ENCODE measurements at places on chromosomes 12 and 14. TPM values are rescaled to one million over a fixed set of nuclear protein-coding genes. Genes with fewer than 3 reads are reported as not detected.

GRCh38 chr14:93059917-93060545, 55.7 kb downstream of the ITPK1 start:
- no peak for DNase-seq

- no peak for DNase-seq
Observed at GRCh38 chr14:32313844-32314376, 15.2 kb upstream of the AKAP6 start.

- DNase-seq: peak; percentile 92
Observed at GRCh38 chr12:48956279-48957140, 777 bp downstream of the ARF3 start.

- DNase-seq: no peak
Observed at GRCh38 chr12:67690656-67691055, 42.1 kb downstream of the DYRK2 start.

- DNase-seq: no peak
Observed at GRCh38 chr12:88381466-88381865, 198.8 kb downstream of the KITLG start.

GRCh38 chr14:78329371-78329770, 159.2 kb downstream of the NRXN3 start:
- no peak for DNase-seq

GRCh38 chr12:25957793-25958427, 572 bp upstream of the RASSF8 start:
- no peak for DNase-seq

DNA sequence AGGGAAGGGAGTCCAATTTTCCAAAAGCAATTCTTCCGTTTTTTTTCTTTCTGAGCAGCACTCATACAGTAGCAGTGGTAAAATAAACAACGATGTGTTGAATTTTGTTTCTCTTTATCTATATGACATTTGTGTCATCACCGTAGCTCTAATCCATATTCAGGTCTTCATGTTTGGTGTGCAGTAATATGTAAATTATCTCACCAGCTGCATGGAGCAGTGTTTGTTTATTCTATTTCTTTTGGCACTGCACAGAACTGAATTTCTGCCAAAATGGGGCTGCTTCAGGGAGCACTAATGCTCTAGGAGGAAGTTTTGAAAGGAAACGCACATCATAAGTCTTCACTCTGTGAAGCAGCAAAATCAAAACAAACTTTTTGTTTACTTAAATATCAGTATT, 130.0 kb upstream of the NPAS3 start:
- no peak for DNase-seq

DNA sequence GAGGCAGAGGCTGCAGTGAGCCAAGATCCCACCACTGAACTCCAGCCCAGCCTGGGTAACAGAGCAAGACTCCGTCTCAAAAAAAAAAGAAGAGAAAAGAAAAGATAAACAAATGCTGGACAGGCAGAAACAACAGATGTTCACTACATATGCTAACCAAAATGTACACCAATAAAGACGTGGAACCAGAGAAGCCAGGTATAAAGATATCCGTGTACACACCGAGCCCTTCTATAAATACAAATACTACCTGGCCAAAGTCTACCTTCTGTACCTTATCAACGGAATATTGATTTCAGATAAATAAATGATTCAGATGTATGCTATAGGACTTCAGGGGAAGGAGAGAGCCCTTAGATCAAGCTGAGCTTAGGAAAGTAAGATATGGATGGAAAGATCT, 10.8 kb upstream of the KRT8 start:
- DNase-seq: no peak

DNA sequence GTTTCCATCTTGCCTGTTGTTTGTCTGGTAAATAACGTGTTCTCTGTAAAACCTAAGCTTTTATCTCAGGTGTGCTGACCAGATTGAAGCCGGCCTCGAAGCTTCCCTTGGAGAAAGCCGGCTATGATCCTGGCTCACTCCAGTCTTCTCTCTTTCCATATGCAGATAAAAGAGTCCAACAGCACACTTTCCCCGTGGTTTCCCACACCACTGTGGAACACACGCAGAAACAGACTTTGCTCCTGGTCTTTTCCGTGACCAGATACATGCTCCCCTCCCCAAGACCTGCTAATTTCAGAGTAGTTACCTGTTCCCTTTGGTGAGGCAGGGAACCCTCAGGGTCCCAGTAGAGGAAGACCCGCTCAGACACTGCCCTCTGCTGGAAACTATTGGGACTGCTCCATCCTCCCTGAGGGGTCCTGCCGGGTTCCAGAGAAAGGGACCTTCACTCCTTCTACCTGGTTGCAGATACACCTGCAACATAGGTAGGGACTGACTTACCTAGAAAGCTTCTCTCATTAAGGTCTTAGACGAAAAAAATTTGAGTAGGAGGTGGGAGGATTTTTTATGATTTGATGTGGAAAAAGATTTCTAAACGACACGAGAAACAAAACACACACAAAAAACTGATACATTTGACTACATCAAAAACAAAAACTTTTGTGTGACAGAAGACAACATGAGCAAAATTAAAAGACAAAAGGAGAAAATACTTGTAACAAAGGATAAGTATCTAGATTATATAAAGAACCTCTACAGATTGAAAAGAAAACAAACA, 415.4 kb upstream of the CCDC196 start:
- DNase-seq: no peak

DNA sequence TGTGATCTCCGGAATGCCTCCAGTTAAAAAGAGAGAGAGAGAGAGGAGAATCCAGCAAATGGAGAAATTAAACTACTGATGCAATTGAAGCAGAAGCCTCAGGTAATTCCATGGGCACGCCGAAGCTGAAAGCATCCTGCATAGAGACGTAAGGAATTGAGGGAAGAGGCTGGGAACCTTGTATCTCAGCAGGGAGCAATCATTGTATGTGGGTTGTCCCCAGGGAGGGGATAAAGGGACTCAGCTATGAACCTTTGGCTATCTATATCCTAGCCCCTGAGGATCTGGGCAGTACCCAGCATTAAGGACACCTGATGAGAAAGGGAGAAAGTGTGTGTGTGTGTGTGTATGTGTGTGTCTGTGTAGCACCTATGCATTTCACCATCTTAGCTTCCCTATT, 95.8 kb upstream of the ATXN7L3B start:
- no peak for DNase-seq

DNA sequence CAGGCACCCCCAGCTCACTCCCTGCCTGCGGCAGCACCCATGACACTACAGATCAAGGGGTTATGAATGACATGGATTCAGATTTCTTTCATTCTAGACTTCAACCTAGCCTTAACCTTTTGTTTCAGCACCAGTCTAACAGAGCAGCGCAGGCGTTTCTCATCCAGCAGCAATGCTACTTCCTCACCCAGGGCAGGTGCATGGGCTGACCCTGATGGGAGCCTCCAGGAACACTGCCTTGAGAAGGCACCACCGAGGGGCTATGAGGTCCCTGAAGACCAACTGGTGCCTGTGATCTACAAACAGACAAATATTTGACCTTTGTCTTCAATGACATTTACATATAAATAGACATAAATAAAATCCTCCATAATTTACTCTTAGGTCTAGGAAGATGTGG, 10.8 kb downstream of the CDCA4 start:
- no peak for DNase-seq

GRCh38 chr12:20434996-20435395, 66.7 kb downstream of the PDE3A start:
- DNase-seq: no peak

- DNase-seq: no peak
Observed at GRCh38 chr14:56127156-56127555, 8.9 kb downstream of the PELI2 start.

- no peak for DNase-seq
Observed at GRCh38 chr14:22813145-22813544, 2.1 kb downstream of the SLC7A7 start.

DNA sequence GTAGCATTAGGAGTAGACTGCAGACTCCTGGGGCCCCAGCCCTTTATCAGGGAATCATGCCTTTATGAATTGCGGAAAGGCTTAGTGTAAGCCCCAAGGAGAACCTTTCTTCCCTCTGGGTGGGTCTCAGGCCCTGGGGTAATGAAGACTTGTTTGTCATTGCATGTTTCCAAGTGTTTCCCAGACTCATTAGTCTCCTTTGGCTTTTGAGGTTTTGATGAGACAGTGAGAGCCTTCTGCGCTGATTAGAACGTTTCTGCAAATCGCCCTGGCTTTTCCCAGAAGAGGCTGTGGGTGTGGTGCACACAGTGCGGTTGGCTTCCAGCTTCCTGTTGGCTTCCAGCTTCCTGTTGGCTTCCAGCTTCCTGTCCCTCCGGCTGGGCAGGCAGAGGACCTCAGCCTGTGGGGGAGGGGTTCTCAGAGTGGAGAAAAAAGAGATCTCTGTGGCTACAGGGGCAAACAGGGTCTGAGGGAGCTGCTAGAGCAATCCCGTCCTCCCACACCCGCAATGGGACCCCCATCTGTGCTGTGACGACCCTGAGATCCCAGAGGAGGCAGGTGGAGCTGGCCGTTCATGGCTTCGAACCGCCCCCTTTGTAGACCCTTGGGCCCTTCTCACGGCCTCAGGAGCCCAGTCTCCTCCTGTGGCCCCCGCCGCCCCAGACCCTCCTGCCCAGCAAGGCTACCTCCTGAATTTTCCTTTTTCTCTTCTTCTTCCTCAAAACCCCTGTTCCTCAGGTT, 42.1 kb downstream of the GPR68 start:
- DNase-seq: no peak

- DNase-seq: no peak
Observed at GRCh38 chr14:102141797-102142196, 2.1 kb downstream of the WDR20 start.

- DNase-seq: no peak
Observed at GRCh38 chr14:51035611-51036192, 59.2 kb downstream of the TRIM9 start.

DNA sequence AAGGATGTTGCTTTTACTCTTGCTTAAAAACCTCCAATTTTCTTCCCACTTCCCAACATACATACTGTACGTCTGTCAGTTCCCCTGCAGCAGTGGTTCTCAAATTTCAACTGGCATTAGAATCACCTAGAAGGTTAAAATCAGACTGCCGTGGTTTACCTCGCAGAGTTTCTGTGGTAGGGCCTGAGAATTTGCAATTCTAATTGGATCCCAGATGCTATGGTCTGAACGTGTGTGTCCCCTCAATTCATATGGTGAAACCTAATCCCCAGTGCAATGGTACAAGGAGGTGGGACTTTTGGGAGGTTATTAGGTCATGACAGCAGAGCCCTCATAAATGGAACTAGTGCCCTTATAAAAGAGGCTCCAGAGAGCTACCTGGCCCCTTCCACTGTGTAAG, 226.9 kb downstream of the CRADD start:
- DNase-seq: no peak

DNA sequence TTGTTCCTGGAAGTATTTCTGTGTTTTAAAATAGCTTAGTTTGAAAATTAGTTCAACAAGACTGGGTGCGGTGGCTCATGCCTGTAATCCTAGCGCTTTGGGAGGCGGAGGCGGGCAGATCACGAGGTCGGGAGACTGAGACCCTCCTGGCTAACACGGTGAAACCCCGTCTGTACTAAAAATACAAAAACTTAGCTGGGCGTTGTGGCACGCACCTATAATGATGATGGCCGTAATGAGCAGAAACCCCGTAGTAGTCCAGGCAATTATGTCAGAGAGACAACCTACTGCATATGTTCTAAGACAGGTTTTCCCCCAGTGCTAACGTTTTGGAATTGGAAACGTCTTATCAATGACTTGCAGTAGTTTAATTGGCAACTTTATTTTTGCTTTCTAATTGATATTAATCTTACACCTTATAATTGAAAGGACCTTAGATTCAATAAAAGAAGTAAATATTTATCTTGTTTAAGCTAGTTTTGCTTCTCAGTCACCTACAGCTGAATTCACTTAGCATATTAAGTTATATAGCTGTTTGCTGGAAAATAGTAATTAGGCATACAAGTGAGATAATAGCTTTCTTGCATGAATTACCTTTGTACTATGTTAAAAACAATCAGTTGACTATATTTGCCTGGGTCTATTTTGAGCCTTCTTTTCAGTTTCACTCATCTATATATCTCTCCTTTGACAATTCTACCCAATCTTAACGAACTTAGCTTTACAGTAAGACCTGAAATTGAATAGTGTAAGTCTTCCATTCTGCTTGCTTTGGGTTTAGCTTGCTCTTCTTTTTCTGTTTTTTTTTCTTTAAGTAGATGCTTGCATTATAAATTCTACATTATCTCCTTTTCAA, 15.6 kb downstream of the CLECL1 start:
- no peak for DNase-seq

- DNase-seq: no peak
Observed at GRCh38 chr12:93539821-93540220, 32.7 kb upstream of the SOCS2 start.

DNA sequence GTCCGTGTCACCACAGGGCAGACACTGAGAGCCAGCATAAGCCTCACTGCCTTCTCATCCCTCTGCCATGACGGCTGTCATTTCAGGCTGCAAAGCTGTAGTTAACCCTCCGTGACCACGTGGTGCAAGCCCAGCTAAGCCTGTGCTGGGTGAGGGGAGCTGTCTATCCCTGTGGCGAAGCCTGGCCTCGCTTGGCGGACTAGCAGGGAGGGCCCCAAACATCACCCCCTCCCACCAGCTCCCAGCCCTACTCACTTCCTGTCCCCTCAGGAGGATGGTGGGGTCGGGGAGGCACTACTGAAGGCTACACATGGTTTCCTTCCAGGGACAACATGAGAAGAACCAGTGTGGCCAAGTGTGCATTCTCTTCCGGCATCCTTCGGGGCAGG, 88.2 kb downstream of the CHGA start:
- no peak for DNase-seq

GRCh38 chr12:2288471-2288870, 235.7 kb downstream of the CACNA1C start:
- DNase-seq: peak; percentile 45

- DNase-seq: no peak
Observed at GRCh38 chr14:42070031-42070430, 463.4 kb downstream of the LRFN5 start.

The GDF3 gene
- not detected for total RNA-seq

The INSM2 gene
- not detected for total RNA-seq

The IGF1 gene
- 5.9 TPM for total RNA-seq

The COX8C gene
- not detected for total RNA-seq

The MIP gene
- not detected for total RNA-seq

The LRTM2 gene
- total RNA-seq: not detected

The OAS2 gene
- total RNA-seq: 3.9 TPM

The PRB2 gene
- not detected for total RNA-seq

The ZNF268 gene
- 11.1 TPM for total RNA-seq

The SOAT2 gene
- not detected for total RNA-seq

Data from suprapubic skin (tissue), 4 donors.